ENCODE measurements at places on chromosomes 3 and 15.

DNA sequence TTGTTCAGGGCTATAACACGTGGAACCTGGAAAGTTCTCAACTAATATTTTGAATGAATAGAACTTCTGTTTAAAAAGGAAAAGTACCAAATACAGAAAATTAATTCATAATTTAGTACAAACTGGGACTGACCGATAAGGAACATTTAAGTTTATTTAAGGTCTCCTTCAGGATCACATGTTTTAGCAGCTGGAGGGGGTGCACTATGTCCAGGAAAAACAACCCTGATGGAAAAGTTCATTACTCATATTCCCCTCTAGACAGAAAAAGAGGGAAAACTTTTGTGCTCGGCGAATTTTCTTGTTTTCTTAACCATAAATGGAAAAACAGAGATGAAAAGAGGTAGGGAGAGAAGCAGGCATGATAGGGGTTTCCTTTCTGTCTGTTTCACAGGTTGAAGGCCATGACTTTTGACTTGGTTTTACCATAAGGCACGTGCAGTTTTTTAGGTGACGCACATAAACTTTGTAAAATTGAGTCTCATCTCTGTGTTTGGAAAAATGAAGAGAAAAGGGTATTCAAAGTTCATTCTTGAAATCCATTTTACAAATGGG is 26.5 kb downstream of the FRMD4B start:
- DNase-seq, result no peak

- no peak for DNase-seq
Observed at GRCh38 chr3:153853163-153853562, 268.0 kb upstream of the ARHGEF26 start.

GRCh38 chr3:127672429-127673190 is at the start of gene ABTB1:
ABTB1 (plus strand) TSS chr3:127672952; CDS start chr3:127673026, 74 bp downstream.
- DNase-seq, result peak; percentile 86

DNA sequence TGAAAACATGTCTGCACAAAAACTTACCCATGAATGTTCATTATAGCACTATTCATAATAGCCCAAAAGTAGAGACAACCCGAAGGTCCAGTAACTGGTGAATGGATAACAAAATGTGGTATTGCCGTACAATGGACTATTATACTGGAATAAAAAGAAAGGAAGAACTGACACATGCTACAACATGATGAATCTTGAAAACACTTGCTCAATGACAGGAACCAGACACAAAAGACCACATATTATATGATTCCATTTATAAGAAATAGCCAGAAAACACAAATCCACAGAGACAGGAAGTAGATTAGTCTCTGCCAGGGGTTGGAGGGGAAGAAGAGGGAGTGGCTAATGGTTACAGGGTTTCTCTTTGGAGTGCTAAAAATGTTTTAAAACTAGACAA is 18.3 kb downstream of the SHC4 start:
- no peak for DNase-seq

DNA sequence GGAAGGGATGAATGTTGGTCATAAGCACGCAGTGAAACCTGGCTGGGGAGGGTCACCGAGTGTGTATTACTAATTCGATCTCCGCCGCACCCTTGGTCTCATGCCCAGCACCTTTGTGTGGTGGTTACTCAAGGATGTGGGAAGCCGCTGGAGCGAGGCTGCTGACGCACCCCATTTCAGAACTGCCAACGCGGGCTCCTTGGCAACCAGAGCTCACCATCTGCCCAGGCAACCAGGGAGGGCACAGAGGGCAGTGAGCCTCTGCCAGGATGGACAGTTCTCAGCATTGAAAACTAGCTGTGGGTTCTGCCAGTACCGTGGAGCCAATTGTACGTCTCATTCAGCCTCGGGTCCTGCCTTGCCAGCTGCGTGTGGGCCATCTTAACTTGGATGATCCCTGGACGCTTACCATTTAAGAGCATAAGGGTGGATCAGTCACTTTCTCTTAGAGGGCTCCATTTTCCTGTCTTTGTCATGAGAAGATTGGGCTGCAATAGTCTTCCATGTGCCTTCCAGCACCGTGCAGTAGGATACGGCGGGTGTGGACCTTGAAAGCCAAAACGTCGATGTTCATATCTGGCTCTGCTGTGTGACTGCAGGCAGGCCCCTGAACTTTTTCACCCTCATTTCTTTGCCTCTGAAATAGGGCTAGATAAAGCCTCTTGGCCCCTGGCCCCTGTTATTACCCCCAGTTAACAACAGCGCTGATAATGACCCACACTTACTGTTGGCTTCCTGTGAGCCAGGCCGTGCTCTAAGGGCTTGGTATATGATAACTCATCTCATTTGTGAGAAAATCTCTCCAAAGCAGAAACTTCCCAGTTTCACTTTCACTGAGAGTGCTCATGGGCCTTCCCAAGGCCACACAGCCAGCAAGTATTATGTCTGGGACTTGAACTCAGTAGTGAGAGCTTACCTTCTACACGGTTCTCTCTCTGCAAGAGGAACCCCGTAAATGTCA is 238.8 kb downstream of the OPA1 start:
- no peak for DNase-seq

GRCh38 chr3:18241837-18242236 is 183.3 kb downstream of the SATB1 start:
- DNase-seq, result no peak

GRCh38 chr3:12440927-12441714 is 43.2 kb upstream of the TSEN2 start:
- DNase-seq, result no peak

Measured in activated T-cell treated with anti-CD3 and anti-CD28 coated beads for 48 hours (primary cell).